Activated T-cell treated with anti-CD3 and anti-CD28 coated beads, Interleukin-2, amount 50 U/mL, for 72 hours (primary cell): ENCODE measurements at places on chromosomes 4 and X. TPM values are rescaled to one million over a fixed set of nuclear protein-coding genes. Genes with fewer than 3 reads are reported as not detected.

VCX3A gene
- not detected for total RNA-seq

CTAG1B gene
- not detected for total RNA-seq

ANOS1 gene
- total RNA-seq, result not detected

RNF175 gene
- total RNA-seq, result 0.37 TPM

TMEM31 gene
- 0.46 TPM for total RNA-seq

ANXA3 gene
- total RNA-seq, result 1.7 TPM

SH2D1A gene
- 40.7 TPM for total RNA-seq

DNAAF6 gene
- total RNA-seq, result not detected

COL4A6 gene
- total RNA-seq, result not detected

CSN1S1 gene
- not detected for total RNA-seq

- DNase-seq, result no peak
These were observed 81.5 kb upstream of the MAPK10 start for GRCh38 chr4:86441175-86441936.

DNA sequence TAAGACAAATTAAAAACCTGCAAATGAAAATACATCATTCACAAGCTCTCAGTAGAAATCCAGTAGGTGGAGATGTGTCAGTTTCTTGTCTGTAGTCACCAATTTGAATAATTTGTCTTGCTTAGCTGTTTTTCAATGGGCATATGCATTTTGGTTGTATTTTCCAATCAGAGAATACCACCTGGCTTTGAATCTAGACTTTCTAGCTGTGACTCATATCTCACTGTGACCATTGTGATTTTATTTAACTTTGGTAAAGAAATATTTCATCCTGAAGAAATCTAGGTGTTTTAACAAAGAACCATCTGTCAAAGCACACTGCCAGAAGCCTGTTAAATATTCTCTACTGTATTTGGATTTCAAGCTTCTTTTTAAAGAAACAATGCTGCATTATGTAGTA lies 1650.6 kb upstream of the IGFBP7 start:
- no peak for DNase-seq

GRCh38 chr4:20831746-20832145 lies 131.5 kb downstream of the PACRGL start:
- DNase-seq, result no peak

DNA sequence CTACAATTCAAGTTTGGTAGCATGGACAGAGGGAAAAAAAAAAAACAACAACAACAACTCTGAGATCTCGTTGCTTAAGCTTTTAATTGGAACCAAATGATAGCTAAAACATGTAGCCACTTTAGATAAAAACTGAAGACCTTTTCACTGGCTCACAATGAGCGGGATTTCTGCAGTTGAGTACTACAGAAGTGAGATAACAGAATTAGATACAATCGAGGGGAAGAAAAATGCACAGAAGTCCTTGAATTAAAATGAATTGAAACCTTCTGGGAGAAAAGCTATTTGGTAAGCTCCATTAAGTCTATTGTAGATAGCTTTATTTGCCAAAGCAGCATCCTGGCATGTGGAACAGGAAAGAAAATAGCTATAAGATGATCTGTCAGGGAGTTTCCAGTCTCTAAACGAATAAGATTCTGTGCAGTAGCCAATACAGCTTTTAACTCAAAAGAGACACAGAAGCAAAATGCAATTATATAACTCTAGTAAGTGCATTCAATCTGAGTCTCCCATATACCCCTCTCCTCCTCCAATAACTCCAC lies 248.5 kb downstream of the ENOX2 start:
- no peak for DNase-seq

DNA sequence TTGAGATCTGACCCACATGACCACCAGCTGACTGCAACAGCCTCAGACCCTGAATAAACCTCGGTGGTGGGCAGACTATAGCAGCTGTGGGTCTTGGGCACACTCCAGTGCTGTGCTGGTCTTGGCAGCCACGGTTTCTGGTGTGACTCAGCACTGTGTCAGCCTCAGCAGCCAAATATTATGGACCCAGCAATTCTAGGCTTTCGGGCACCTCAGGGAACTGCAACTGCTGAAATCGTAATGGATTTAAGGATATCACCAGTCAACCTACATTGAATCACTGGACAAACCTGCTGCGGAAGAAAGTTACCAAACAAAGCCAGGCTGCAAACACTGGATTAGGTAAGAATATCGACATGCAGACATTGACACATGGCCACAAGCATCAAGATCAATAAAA lies 10.5 kb upstream of the UBE2NL start:
- no peak for DNase-seq

DNA sequence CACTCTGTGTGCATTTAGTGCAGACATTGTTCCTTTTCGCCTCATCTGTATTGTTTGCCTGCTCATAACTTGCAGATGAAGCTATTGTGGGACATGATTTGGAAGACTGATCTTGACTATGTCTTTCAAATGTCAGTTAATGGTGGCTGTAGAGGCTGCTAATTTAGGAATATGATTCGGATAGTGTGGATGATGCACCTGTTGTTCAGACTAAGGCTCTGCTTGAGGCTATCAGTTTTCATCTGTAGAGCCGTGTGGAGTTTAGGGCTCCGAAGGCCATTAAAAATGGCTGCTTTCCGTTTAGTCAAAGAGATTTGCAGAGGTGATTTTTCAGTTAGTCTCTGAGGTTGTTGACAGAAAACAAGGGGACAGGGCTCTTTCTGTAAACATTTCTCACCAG lies 102.0 kb downstream of the GBA3 start:
- DNase-seq, result no peak

DNA sequence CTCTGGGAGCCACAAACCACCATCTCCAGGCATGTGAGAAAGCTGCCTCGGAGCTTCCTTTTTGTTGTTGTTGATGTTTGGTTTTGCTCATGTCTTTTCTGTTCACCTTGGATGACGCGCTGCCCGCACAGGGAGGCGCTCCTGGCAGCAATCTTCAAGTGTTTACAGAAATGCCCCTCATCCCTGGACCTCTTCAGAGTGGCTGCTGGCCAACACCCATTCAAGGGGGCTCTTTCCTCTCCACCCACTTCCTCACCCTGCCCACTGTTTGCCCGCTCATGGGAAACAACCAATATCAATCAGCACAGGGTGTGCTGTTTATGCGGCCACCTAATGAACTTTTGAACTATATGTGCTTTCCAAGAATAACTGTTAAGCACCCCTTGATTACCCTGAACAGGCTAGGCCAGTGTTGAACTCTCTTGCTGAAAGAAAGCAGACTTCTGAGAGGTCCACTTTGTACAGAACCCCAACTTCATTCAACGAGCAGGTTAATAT lies 355.1 kb upstream of the CLNK start:
- no peak for DNase-seq

GRCh38 chrX:31233941-31234496 lies 162.2 kb upstream of the FTHL17 start:
- DNase-seq, result no peak

DNA sequence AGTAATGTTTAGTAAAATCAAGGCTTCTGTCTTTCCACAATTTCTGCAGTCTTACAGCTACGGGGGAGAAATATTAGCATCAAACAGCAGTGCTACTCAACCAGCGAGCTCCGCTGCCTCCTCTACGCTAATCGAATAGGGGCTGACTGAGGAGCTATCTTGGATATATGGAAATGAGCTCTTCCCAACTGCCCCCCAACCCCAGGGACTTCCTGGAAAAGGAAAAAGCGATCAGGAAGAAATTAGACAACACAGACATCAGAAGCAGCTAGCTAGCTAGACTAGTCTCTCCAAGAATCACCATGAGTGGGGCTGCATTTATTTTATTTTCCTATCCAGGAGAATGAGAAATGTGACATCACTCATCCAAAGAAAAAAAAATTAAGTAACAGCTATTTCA lies 7.6 kb downstream of the NKX6-1 start:
- DNase-seq, result no peak

GRCh38 chr4:169253113-169253671 lies 17.6 kb downstream of the SH3RF1 start:
- DNase-seq, result no peak

DNA sequence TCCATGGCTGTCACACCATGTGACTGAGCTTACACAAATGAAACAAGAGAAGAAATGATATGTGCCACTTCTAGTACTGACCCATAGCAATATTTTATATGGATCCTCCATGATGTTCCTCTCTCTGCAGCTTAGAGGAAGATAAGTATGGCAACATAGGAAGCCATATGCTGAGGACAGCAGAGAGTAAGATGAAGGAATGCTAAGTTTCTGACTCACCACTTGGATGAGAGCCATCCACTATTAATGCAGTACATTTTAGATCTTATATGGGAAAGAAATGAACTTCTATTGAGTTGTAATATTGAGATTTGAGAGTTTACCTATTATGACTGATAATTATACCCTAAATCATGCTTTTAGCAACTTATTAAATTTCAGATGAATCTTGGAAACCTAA lies 386.9 kb upstream of the MAOA start:
- DNase-seq, result no peak

DNA sequence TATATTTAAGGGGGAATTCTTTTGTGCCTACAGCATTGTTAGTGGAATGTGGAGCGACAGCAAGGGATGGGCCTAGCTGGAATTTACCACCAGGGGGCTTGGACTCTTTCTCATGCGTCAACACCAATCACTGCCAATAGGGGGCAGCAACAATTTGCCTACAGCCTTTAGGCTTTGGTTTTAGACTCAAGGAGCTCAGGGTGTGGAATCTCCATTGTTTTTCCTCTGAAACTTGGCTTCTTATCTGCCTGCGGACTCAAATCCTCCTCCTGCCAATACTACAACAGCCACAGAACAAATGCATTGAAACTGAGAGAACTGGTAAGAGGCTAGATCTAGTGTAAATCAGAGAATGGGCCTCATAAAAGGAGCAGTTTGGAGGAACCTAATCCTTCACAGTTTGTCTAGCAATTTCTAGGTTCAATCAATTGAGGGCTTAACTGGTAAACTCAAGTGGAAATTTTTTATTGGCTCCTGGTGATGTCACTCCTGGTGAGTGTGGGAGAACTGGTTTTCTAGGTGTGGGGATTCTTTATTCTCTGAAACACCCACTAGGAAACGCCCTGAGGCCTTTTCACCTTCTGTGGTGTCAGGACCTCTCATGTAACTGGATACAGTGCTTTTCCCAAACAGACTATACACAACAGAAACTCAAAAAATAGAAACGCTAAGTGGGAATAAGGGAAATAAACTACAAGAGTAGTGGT lies 27.9 kb upstream of the TMSB4X start:
- peak; percentile 78 for DNase-seq

DNA sequence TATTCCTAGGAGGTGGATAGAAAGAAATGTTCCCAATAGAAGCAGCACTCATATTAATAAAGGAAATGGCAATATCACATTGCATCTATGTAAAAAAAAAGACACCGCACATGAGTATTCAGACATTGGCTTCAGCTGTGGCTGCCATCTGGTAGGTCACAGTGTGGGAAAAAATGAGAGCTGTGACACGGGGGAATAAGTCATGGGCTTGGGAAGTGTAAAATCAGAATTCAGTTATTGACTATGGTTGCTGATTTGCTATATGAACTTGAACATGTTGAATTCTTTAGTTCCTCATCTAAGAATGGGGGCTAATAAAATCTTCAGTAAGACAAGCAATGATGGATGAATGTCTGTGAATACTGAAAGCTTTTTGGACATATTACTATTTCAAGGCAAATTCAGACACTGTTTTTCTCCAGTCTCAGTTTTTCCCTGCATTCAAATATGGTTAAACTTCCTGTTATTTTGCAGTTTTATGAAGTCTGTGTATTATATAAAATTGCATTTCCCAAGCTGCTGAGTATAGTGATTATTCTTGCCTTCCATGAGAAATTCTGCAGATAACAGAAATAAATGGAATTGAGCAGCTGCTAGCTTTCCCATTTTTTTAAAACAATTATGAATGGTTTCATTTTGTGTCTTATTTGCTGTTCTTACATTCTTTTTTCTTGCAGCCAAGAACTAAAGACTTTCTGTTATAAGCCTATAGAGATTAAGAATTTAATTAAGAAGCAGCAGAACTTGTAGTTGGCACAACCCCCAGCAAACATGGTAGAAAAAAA lies 221.0 kb downstream of the ANKRD50 start:
- no peak for DNase-seq

- no peak for DNase-seq
These were observed 5.9 kb downstream of the NKX1-1 start for GRCh38 chr4:1400191-1400805.

GRCh38 chr4:170256807-170257206 lies 167.1 kb upstream of the AADAT start:
- DNase-seq, result no peak
